ENCODE measurements at places on chromosomes 3 and 15.

GRCh38 chr3:39086144-39086543, 21.3 kb downstream of the GORASP1 start:
- no peak for DNase-seq

- DNase-seq: no peak
These were observed 93.8 kb upstream of the RASGRP1 start for GRCh38 chr15:38658431-38658830.

DNA sequence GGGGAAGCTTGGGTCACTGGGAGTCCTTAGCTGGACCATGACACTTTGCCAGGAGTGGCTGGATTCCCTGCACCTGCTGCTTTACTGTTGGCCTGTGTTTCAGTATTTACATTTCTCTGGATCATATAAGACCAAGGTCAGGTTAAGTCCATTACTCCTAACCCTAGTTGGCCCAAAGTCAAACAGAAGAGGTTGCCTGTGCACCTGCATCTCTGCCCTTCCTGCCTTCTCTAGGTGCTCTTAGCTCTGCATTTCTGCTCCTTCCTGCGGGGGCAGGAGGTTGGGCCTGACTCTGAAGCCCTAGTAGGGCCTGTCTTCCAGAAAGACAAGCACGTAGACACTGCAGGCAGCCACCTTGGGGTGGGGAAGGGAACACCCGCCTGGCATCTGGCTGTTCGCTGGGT, 124.3 kb downstream of the RPLP1 start:
- DNase-seq: no peak

GRCh38 chr3:188348435-188349244, 194.7 kb downstream of the LPP start:
- DNase-seq: peak; percentile 65

- no peak for DNase-seq
These were observed 84.3 kb upstream of the ABI3BP start for GRCh38 chr3:101077361-101078011.

- DNase-seq: no peak
These were observed 116.6 kb upstream of the TLE3 start for GRCh38 chr15:70214276-70214675.

- DNase-seq: no peak
These were observed 209.7 kb upstream of the RARB start for GRCh38 chr3:25218362-25218761.

- DNase-seq: peak; percentile 17
These were observed 217.7 kb upstream of the CGNL1 start for GRCh38 chr15:57158589-57158988.

- no peak for DNase-seq
These were observed 19.6 kb downstream of the CD86 start for GRCh38 chr3:122074621-122075265.

GRCh38 chr15:58549785-58550074, 117.9 kb downstream of the LIPC start:
- no peak for DNase-seq

GRCh38 chr15:99628374-99629001, 62.7 kb downstream of the MEF2A start:
- DNase-seq: no peak

GRCh38 chr15:94670438-94671034, 439.2 kb downstream of the MCTP2 start:
- DNase-seq: peak; percentile 48

GRCh38 chr15:44298878-44299277, 10.4 kb downstream of the GOLM2 start:
- DNase-seq: no peak

DNA sequence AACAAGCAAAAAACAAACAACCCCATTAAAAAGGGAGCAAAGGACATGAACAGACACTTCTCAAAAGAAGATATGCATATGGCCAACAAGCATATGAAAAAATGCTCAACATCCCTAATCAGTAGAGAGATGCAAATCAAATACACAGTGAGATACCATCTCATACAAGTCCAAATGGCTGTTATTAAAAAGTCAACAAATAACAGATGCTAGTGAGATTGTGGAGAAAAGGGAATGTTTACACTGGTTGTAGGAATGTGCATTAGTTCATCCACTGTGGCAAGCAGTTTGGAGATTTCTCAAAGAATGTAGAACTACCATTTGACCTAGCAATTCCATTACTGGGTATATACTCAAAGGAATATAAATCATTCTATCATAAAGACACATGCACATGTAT, 44.5 kb downstream of the RIOX2 start:
- DNase-seq: no peak

- DNase-seq: no peak
These were observed 795 bp downstream of the MCM2 start for GRCh38 chr3:127598841-127599570.

DNA sequence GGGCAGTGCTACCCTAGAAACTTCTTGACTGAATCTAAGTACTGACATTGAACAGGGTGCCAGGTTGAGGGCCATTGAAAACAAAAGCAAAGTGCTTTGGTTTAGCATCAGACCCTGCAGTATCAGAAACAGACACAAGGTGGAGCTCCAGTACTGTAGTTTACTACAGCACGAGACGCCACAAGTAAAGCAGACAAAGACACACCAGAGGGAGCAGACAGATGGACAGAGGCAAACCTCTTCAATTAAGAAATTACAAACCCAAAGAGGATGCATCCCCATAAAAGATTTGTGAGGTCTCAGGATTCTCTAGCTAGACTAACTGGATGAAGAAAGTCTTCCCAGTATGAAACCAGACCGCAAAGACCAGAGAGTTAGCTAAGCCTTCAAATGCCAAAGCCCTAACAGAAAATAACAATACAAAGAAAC, 16.6 kb downstream of the TOP2B start:
- DNase-seq: peak; percentile 63

- no peak for DNase-seq
These were observed 173.6 kb downstream of the PTPRG start for GRCh38 chr3:61734749-61735686.

- no peak for DNase-seq
These were observed 9.7 kb upstream of the EIF1B start for GRCh38 chr3:40299721-40300335.

DNA sequence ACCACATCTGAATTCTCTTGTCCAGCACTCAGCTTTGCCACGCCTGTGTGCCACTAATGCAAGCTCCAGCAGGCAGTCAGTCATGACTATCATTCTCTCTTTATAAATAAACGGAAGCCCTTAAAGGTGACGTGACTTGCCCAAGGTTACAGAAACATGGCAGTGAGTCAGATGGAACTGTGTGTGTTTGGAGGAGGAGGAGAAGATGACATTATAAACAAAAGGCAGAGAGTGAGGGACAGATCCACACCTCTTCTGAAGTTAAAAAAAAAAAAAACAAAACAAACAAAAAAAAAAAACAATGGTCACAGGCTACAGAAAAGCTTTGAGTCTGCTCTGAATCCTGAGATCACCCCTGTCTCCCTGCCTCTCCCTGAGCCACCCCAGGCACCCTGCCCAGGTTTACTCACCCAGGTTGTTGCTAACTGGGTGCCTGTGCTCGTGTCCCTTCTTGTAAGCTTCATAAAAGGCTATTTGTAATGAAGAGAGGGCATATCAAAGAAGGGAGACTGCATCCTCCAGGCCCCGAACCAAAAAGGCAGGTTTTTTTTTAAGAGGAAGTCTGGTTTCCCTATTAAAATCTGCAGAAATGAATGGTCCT, 119.7 kb upstream of the PHLDB2 start:
- DNase-seq: peak; percentile 33

GRCh38 chr15:50340416-50340815, 14.6 kb downstream of the GABPB1 start:
- DNase-seq: no peak

- DNase-seq: no peak
These were observed 2.0 kb upstream of the TM2D3 start for GRCh38 chr15:101654171-101654570.

DNA sequence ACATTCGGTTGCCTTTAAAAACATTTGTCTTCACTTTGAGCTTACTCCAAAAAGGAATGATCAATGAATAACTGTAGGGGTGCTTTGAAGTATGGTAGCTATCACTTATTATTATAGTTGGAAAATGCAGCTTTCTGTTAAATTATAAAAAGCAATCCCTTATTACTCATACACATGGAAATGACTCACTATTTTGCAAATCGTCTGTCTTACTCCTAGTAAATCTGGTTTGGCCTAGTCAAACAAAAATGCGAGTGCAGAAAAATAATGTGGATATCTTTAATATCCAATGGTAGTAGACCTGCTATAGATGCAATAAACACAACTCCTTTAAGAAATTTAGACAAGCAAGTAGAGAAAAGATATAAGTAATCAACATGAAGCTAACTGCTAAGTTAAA, 112.5 kb downstream of the ZIC1 start:
- peak; percentile 3 for DNase-seq

- no peak for DNase-seq
These were observed 57.6 kb downstream of the CLDN11 start for GRCh38 chr3:170476291-170476690.

DNA sequence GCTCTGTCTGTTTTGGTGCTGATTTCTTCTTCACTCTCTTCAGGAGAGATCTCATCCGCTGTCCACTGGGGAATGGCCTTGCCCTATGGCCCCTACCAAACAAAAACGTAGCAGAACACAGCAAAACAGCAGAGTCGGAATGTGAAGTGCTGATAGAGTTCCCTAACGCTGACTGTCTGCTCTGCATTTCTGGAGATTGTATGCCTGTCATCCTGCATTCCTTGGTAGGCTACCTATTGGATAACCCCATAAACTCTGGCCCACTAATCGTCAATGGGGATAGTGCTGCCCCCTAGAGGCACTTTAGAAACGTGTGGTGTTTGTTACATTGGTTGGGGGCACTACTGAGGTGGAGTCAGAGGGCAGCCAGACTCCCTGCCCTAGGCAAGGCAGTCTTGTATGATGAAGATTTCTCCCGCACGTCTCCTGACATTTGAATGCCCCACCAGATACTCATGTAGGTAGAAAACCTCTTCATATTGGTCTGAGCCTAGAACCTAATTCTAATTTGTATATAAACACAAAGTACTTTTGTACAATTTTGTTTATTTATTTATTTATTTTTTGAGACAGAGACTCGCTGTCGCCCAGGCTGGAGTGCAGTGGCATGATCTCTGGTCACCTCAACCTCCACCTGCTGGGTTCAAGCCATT, 15.6 kb upstream of the MAGEF1 start:
- DNase-seq: peak; percentile 76

DNA sequence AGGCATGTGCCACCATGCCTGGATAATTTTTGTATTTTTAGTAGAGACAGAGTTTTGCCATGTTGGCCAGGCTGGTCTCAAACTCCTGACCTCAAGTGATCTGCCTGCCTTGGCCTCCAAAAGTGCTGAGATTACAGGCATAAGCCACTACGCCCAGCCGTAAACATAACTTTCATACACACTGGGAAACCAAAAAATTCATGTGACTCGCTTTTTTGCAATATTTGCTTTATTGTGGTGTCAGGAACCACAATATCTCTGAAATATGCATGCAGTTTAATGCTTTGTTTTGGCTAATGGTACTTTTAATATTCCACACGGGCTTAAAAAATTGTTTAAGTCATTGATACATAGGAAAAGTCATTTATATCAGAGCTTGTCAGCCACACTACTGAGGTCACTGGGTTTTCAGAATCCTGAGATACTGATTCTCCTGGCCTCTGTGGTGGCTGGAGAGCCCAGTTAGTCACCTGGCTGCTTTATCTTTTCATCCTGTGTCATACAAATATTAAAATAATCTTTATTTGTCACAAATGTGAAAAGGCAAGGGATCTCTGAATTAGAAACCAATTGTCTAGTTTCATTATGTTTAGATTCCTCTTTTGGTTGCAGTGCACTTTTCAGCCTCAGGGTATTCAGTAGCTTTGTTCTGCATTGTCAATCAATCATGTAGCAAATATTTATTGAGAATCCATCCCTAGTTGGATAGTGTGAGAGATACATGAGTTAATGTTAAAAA, 10.0 kb downstream of the TMEM62 start:
- DNase-seq: no peak

DNA sequence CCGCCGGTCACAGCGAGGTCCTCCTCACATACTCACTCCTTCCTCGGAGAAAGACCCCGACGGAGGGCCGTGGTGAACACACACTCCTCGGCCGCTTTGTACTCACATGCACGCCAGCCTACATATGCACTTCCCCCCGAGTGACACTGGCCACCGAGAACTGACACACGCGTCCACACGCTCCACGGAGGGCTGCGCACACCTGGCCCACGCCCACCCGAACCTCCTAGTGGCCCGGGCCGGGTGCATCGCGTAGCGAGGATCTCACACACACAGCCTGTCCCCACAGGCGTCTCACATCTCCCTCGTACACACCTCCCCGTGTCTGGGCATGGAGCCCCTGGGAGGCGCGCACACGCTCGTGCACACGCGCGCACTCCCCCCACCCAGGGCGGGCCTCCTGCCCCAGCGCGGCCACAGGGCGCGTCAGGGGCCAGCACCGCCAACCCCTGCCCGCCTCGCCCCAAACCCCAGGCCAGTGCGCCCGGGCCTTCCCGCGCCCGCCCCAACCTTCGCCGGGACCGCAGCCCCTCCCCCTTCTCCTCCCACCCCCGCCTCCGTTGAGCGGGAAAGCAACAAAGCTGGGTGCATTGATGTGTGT, 411 bp upstream of the C3orf70 start:
- no peak for DNase-seq

DNA sequence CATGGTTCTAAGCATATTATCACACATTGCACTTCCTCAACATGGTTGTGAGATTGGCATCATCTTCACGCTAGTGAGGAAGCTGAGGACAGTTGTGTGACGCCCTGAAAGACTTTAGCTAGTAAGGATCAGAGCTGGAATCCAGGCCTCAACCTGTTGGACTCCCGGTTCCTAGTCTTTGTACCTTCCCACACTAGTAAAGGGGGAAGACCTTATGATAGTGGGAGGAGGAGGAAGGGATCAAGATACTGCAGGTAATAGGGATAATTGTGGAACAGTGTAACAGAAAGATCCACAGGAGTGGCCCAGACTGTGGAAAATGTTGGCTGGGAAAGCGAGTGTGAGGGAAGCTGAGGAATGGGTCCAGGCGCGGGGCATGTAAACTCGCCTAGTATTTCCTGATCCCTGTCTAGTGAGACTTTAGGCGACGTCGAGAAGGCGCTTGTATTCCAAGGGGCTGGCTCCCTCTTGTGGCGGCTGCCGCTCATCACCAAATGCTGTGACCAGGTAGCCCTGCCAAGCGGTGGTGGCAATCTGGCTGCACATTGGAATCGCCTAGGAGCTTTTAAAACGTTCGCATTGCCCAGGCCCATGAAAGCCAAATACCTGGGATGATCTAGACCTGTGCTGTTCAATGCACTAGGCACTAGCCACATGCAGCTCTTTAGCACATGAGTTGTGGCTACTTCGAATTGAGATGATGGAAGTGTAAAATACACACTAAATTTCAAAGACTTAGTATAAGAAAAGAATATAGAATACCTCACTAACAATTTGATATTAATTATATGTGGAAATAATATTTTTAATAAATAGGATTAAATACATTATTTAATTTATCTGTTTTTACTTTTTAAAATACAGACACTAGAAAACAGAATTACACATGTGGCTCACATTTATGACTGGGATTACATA, 38.8 kb upstream of the CLDN18 start:
- DNase-seq: peak; percentile 80

All from AG08396 (cell line).